Stimulated activated CD8-positive, alpha-beta memory T cell treated with anti-CD3 and anti-CD28 coated beads, Interleukin-4, amount 100 ng/mL, for 4 hours (primary cell): ENCODE measurements at places on chromosomes 6 and 20.

GRCh38 chr6:44260011-44260410 lies 2.7 kb upstream of the SLC35B2 start:
- DNase-seq = no peak

GRCh38 chr20:32463642-32464400 lies 105.7 kb downstream of the ASXL1 start:
- no peak for DNase-seq

DNA sequence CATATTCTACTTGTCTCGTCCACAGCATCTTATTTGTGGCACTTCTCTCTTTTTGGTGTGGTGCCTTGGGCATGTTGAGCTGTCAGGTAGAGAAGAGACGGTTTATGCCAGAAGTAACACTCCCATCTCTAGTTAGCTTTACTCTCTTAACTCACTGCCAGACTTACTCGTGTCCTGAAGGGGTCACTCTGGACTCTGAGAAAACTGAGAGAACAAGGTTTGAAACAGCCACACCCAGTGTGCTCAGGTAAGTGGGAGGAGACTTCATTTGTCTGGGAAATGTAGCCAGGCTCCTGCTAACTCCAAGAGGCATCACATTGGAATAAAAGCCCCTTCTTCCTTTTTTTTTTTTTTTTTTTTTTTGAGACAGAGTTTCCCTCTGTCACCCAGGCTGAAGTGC lies 360.8 kb downstream of the QKI start:
- DNase-seq = no peak

GRCh38 chr6:35190306-35190705 lies 23.4 kb upstream of the SCUBE3 start:
- DNase-seq = no peak

GRCh38 chr6:99871641-99872040 lies 122.4 kb downstream of the MCHR2 start:
- no peak for DNase-seq

GRCh38 chr6:19530188-19530587 lies 307.0 kb upstream of the ID4 start:
- no peak for DNase-seq

DNA sequence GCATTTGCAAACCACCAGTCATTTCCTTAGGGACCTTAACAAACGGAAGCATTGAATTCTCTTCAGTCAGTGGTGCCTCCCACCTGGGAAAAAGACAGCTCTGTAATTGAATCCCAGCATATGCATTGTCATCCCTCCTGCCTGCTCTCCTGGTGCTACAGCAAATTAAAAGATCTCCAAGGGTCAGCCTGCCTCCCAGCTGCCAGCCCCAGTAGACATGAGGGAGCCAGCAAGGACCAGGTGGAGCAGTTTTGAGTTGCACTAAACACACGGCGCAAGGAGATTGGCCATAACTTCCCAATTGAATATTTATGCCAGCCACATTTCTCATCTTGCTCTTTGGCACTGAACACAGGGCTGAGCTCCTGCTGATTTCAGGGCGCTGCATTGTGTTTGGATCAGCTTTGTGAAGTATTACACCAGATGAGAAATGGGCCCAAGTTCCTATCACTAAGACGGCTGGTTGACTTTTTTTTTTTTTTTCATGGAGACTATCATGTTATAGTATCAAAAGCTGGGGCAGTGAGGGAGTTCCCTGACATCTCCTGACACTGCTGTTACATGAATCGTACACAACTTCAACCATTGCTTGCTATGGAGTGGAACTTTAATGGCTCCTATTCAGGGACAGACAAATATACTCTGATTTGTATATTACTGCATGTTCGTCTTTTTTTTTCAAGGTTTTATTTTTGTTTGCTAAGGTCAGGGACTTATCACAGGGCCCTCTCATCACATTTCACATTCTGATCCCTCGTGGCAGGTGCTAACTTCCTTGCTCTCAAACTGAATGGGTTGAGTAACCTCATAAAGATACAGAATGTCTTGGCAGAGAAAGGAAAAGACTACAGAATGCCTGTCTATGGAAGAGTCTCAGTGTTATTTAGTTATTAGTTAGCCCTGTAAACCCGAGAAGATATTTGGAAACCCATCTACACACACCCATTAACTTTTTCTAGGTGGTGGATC lies 191.1 kb downstream of the EYA4 start:
- no peak for DNase-seq

- DNase-seq = no peak
Measured at GRCh38 chr6:122947355-122947754, 48.7 kb upstream of the CLVS2 start.
